ENCODE measurements at places on chromosomes 5 and 9.

DNA sequence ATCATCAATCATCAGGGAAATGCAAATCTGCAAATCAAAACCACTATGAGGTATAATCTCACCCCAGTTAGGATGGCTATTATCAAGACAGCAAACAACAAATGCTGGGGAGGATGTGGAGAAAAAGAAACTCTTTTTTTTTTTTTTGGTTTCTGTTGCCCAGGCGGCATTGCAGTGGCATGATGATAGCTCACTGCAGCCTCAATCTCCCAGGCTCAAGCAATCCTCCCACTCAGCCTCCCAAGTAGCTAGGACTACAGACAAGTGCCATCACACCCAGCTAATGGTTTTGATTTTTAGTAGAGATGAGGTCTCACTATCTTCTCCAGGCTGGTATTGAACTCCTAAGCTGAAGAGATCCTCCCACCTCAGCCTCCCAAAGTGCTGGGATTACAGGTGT, 5.4 kb upstream of the CNTRL start:
- DNase-seq: no peak

- peak; percentile 44 for DNase-seq
These were observed 3.0 kb downstream of the NUDT2 start for GRCh38 chr9:34332076-34332964.

DNA sequence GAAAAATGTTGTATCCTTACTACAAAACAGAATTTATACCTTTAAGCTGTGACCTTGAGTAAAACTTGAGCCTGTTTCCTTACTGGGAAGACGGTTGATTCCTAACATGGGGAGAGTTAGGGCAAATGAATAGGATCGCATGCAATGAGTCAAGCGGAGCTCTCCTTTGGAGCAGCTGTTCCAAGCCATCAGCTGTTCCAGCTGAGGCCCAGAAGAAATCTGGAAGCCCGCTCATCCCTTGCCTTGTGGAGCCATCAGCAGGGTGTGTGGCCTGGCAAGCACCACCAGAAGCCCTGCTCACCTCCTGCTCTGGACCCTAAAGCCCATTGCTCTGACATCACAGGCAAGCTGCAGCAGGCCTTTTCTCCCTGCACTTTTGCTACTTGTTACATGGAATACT, 8.0 kb downstream of the KIAA1191 start:
- no peak for DNase-seq

- DNase-seq: no peak
These were observed 148.8 kb downstream of the DCP2 start for GRCh38 chr5:113125371-113125770.

GRCh38 chr5:161263191-161263590, 283.3 kb downstream of the GABRB2 start:
- no peak for DNase-seq

- no peak for DNase-seq
These were observed 18.4 kb downstream of the AP3B1 start for GRCh38 chr5:78275998-78276543.

DNA sequence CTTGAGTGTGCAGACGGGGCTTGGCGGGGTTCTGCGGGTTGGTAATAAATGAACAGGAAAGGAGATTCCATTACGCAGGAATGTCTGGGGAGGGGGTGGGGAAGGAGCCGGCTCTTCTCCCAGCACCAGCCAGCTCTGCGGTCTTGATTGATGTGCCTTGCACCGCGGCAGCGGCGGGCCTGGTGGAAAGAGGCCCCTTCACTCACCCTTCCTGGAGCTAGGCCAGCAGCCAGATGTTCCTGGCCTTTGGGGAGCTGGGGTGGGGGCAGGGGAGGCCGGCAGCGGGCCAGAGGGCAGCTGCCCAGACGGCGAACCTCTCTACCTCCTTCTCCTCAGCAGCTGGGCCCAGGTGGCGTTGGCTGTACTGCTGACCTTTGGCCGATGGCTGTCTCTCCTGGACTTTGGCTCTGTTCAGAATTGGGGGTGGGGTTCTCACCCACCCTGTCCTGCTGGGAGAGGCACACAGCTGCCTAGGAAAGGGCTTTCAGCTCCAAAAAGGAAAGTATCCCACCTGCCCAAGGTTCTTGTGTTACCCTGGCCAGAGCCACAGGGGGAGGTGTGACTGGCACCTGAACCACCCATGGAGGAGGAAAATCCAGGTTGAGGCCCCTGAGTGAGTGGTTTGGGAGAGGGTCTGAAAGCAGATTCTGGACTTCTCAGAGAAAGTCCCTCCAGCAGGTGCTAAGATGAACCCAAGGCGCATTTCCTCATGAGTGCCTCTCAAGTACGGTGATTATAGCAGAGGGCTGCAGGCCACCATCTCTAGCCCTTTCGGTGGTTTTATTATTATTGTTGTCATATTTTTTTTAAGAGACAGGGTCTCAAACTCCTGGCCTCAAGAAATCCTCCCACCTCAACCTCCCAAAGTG, 58.0 kb upstream of the SYNPO start:
- no peak for DNase-seq

DNA sequence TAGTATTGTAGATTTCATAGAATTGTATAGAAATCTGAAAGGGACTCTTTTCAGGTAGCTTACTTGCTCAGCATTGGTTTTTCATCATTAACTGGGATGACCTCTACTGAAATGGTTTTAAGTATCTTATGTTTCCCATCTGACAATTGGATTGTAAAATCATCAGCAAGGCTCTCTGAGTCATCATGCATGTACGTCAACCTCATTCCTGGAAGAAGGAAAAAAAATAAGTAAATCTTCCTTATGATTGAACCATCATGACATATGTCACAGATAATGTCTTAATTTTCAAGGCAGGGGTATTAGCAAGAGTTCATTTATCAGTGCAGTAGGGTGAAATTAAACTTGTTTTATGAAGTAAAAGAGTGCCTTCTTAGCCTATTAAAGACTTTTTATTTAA, 74.9 kb upstream of the CER1 start:
- no peak for DNase-seq

DNA sequence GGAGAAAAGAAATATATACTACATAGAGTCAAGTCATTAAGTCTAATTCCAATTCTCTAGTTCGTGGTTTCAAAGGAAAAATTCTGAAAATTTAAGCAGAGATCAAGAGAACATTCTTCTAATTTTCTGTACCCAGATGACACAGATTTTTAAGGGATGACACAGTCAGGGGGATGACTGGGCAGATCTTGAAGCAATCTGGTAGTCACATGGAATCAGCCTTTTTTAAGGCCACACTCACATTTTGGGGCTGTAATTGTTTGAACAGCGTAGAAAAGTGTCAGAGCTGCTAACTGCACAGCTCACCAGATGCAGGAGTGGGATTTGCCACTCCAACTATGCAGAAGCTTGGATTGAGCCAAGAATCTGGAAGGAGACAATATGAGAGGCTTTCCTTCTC, 20.4 kb downstream of the PDE4D start:
- no peak for DNase-seq

DNA sequence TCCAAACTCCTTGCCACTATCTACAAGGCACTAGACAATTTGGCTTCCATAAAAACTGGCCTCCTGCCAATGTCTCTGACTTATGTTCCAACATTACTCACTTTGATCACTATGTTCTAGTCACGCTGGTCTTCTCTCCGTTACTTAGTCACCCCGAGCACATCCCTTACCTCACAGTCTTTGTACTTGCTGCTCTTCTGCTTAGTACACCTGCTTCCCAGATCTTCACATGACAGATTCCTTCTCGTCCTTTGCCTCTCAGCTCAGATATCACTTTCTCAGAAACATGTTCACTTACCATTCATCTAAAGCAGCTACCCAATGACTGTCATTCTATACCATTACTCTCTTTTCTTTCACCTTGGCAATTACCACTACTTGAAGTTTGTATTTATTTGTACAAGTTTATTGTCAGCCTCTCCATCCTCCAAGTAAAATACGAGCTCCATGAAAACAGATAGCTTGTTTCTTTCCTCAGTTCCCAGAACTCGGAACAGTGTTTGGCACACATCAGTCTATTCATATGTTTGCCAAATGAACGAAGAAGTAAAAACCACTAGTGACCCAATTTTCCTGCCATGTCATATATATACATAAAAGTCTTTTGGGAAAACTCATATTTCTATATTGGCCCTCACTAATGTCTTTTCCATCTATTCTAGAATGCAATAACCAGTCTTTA, 5.9 kb upstream of the SLC22A5 start:
- no peak for DNase-seq

DNA sequence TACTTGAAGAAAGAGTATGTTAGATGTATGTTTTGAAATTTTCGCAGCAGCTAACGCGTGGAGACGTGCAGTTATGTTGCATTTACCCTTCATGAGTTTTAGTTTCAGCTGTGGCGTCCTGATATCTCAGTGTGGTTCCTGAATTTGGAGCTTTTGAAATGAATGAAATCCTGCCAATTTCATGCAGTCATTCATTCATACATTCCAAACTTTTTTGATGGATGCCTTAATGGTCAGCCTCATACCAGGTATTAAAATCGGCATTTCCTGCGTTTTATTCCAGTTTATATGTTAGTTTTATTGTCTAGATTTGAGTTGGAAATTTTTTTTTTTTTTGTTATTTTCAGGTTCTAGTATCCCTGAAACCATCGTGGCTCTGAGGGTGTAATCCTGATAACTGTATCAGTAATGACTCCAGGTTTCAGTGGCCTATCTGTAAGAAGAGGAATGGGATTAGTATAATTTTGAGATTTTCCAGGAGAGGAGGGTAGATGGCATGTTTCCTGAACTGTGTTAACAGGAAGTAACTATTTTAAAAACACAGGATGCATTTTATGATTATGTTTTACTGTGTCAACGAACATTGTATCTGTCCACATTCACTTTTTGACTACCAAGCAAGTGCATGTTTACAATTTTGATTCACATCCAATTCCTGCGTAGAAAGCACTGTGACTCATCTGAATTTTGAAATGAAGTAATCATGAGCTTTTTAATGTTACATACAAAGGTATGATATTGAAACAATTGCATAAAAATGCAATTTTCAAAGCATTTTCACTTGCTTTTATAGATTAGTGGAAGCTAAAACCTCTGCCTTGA, 1.0 kb downstream of the FOCAD start:
- DNase-seq: no peak

DNA sequence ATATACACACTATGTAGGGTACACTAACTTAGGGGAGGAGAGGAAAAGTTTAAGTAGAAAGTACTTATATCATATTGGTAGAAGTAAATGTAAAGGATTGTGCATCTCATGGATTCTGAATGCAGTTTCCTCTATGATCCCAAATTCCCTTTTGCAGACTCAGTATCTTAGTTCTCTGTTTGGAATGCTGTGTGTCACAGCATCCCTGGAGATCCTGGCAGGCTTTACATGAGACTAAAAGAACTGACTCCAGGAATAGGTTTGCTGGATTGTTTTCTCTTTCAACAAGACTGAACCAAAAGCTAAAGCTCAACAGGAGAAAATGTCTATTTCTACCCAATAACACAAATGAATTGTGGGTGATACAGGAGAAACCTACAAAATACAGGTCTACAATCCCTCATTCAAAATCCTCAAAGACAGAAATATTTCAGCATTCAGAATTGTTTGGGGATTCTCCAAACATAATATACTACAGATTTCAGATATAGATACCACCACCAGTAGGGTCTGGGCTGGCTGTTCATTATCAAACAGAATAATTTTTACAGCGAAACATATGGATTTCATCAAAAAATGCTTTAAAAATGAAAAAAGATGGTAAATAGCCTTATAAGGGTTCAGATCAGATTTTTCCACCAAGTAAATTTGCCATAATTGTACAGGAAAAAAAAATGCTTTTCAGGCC, 324.7 kb upstream of the GRAMD2B start:
- no peak for DNase-seq

- DNase-seq: no peak
These were observed 4.6 kb upstream of the PHYHD1 start for GRCh38 chr9:128916204-128916603.

DNA sequence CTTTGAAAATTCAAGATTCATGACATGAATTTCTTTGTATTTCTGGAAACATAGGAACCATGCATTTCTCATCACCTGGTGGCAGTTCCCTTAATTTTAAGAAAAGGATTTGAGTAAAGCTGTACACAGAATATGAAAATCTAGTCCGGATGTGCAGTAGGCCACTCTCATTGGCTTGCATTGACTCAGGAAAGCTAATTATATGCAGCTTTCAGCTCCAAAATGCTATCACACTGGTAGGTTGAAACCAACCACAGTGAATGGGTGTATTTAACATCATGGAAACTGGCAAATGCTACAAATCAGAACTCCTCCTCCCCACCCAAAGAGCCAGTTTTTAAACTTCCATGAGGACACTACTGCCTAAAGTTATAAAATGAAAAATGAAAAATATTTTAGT, 161.6 kb upstream of the FBXL17 start:
- DNase-seq: no peak

GRCh38 chr5:150540615-150541396, 32.9 kb downstream of the NDST1 start:
- DNase-seq: no peak

DNA sequence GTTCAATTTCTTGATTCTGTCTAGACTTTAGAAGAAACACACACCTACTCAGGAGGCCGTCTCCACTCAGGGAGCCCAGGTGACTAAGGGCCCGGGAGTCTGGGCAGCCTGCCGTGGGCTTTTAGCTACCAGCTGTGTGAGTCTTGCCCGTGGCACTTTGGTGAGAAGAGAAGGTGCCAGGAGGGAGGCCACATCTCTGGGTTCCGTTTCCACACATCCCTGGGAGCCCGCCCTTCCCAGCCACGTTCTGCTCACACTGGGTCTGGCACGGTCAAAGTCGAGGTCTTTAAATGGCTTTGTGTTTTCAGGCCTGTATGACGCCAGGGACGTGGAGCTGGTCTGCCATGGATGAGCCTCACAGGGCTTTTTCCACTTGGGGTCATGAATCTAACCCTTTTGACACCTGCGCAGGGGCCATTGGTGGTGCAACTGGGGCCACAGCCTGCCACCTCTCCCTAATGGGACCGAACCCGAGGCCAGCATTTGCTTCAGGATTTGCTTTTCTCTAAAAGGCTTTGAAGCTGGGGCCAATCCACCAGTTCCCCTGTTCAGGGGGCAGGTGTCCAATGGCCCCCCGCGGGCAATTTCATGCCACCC, 17.2 kb upstream of the FCN2 start:
- DNase-seq: no peak

GRCh38 chr9:117927354-117927753, 223.2 kb downstream of the TLR4 start:
- no peak for DNase-seq

GRCh38 chr5:58188262-58188651, 271.6 kb downstream of the PLK2 start:
- DNase-seq: no peak

DNA sequence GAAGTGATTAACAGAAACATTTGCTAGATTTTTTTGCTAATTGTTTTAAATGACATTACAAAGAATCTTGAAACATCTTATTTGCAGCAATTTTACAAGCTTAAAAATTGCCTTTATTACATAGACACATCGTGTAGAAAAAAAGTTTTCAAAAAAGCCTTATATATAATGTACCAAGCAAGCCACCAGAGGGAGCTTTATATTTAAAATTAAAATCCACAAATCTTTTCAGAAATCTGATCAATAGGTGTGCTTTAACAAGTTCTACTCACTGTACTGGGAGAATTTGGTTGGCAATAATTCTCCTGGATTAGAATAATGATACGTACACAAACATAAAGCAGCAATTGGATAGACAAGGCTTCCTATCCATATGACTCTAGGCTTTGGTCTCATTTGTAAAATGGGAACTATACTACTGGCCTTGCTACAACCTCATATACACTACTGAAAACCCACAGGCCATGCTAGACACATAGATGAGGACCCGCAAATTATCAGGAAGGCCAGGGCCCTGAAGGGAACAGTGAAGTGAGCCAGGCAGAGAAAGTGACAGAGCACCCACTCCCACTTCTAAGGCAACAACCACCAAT, 4.8 kb downstream of the PSMB7 start:
- DNase-seq: no peak

Data from caudate nucleus (tissue), 63 donors.